ENCODE measurements at places on chromosomes 2 and 18. TPM values are rescaled to one million over a fixed set of nuclear protein-coding genes. Genes with fewer than 3 reads are reported as not detected.

The NT5DC4 gene
- total RNA-seq = not detected

The SPDYA gene
- 1.7 TPM for total RNA-seq

The REG1B gene
- not detected for total RNA-seq

DNA sequence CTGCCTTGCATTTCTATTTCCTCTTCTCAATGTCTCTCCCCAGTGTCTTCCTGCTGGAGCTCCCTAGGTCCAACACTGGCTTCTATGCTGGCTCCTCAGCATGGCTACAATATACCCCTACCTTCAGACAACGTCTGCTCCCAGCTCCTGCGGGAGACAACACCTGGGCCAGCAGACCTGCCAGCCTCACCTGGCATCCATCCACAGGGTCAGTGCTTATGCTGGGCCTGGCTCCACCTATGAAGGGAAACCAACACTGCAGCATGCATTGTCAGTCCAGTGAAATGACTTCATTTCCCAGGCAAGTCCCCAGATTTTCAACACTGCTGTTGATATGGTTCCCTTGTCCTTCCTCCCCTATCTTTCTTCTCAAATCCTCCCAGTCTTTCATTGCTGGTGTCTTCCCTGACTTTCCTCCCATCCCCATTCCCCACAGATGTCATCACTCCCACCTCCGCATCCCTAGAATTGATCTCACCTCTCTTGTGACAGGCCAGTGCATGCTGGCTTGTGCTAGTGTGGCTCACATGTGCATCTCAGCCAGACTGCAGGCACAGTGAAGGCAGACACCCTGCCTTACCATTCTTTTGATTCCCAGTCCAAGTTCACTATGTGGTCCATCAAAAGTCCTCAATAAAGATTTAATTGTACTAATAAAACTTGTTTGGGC lies 98.0 kb downstream of the MYO5B start:
- no peaks in the 10 kb centered on the region for H3K36me3 ChIP-seq
- H3K4me3 ChIP-seq = no peak overlapping the region
- H3K27ac ChIP-seq = peak overlapping the region; percentile 50
- DNase-seq = no peak
- no peaks in the 10 kb centered on the region for H3K4me1 ChIP-seq
- H3K27me3 ChIP-seq = no peaks in the 10 kb centered on the region

GRCh38 chr2:30216157-30216556 lies 15.2 kb upstream of the LBH start:
- peaks cover 16% of the 10 kb centered on the region for H3K4me1 ChIP-seq
- no peak overlapping the region for H3K4me3 ChIP-seq
- H3K36me3 ChIP-seq = no peaks in the 10 kb centered on the region

- H3K27ac ChIP-seq = no peak overlapping the region
- H3K36me3 ChIP-seq = no peaks in the 10 kb centered on the region
- no peak for DNase-seq
- H3K27me3 ChIP-seq = no peaks in the 10 kb centered on the region
Observed at GRCh38 chr2:153497938-153498629, 19.5 kb upstream of the RPRM start.

- no peaks in the 10 kb centered on the region for H3K27me3 ChIP-seq
- no peak for DNase-seq
- H3K4me1 ChIP-seq = no peaks in the 10 kb centered on the region
- no peaks in the 10 kb centered on the region for H3K36me3 ChIP-seq
Observed at GRCh38 chr18:45197526-45197970, 417.7 kb upstream of the SLC14A2 start.

DNA sequence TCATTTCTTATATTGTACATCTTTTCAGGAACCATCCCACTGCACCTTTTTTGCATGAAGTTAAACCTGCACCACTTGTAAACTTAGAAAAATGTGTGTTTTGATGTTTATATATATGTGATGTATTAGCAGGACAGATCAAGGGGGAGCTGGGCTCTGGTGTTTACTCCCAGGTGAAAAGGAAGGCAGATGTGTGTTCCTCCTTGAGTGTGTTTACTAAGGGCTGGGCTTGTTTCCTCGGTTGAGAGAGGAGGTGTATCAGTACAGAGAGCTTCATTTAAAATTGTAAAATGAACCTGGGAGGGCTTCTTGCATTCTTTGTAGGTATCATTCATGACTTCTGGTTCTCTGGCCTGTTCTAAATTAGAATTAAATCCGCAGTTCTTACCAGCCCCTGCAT lies 14.8 kb downstream of the LPIN1 start:
- peaks cover 8% of the 10 kb centered on the region for H3K36me3 ChIP-seq
- H3K27me3 ChIP-seq = no peaks in the 10 kb centered on the region
- DNase-seq = no peak
- H3K4me1 ChIP-seq = peaks cover 8% of the 10 kb centered on the region
- H3K4me3 ChIP-seq = no peak overlapping the region
